Adipocyte (in vitro differentiated cells): ENCODE measurements at places on chromosomes 12 and 14.
A peak's percentile ranks its signal among the peaks of the same experiment; 100 is the strongest.

- no peak for DNase-seq
Observed at GRCh38 chr12:123102366-123102765, 48.5 kb downstream of the PITPNM2 start.

GRCh38 chr12:109947521-109947920, 47.4 kb downstream of the TCHP start:
- peak; percentile 62 for DNase-seq

DNA sequence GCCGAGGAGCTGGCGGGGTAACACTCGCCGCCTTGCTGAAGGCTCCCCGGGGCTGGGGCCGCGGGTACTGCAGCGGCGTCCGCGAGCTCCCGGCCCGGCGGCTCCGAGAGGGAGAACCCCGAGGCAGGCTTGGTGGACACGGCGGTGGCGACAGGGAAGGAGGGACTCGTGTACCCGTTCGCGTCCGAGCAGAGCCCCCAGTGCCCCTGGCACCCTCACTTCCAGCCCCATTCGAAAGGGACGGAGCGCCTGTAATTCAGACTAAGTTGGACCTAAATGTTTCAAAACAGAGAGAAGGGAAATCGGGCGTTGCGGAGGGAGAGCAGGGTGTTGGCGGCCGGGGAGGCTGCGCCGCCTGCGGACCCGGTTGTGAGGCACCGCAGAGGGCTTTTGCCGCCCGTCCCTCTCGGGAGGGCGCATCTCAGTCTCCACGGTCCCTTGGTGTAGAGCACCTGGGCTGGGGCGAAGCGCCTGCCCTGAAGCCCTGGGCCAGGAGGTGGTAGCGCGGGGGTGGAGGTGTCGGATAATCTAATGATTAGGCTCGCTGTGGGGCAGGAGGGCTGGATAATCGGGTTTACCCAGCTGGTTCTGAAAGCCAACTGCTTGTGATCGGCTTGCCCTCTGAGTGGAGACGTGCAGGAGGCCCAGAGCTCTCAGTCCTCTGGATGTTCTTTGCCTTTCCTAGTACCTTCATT, 771 bp downstream of the DAAM1 start:
- DNase-seq = peak; percentile 74

DNA sequence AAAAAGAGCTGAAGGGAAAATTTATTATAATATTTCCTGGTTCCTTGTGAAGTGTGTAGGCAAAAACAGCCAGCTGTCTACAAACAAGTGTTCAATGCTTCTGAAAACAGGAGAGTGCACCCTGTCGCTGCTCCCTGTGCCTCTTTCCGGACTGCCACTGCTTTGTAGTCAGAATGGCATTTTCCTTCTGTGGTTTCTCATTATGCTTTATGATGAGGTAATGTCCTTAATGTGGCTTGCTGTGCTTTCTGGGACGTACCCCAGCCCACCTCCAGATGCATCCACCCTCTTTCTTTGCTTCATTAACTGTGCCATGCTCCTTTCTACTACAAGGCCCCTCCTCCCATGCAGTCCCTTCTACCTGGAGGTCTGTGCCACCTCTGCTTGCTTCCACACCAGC, 148.1 kb downstream of the SYT1 start:
- DNase-seq = no peak

GRCh38 chr14:90593254-90594040, 196.6 kb downstream of the CALM1 start:
- DNase-seq = no peak

- no peak for DNase-seq
Observed at GRCh38 chr12:56677680-56678079, 10.4 kb downstream of the PTGES3 start.

GRCh38 chr12:113601656-113602263, 130.1 kb upstream of the LHX5 start:
- peak; percentile 9 for DNase-seq

DNA sequence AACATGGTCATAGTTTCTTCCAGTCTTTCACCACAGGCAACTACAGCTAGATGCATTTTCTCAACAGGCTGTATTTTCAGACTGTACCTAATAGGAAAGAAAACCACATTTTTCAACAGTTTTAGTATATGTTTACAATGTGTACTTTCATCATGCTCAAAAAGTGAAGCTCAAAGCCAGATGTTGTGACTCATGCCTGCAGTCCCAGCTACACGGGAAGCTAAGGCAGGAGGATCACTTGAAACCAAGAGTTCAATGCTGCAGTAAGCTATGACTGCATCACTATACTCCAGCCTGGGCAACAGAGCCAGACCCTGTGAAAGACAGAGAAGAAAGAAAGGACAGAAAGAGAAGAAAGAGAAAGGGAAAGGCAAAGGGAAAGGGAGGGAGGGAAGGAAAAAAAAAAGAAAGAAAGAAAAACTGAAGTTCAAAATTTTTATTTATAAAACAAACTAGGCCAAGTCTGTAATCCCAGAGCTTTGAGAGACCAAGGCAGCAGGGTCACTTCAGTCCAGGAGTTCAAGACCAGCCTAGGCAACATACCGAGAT, 25.5 kb downstream of the GXYLT1 start:
- DNase-seq = peak; percentile 75

- DNase-seq = no peak
Observed at GRCh38 chr12:111457577-111457976, 51.9 kb downstream of the SH2B3 start.

- peak; percentile 10 for DNase-seq
Observed at GRCh38 chr12:25695574-25695973, 142.5 kb upstream of the LMNTD1 start.
